ENCODE measurements at places on chromosomes 6 and 20. TPM values are rescaled to one million over a fixed set of nuclear protein-coding genes. Genes with fewer than 3 reads are reported as not detected.

GRCh38 chr20:53625311-53626129 lies 31.9 kb upstream of the ZNF217 start:
- H3K27me3 ChIP-seq, result no peaks in the 10 kb centered on the region
- H3K4me1 ChIP-seq, result peaks cover 22% of the 10 kb centered on the region
- no peaks in the 10 kb centered on the region for H3K36me3 ChIP-seq
- no peak overlapping the region for H3K4me3 ChIP-seq
- no peak overlapping the region for H3K27ac ChIP-seq

- no peaks in the 10 kb centered on the region for H3K36me3 ChIP-seq
- H3K4me1 ChIP-seq, result peaks cover 10% of the 10 kb centered on the region
- H3K4me3 ChIP-seq, result peak overlapping the region; percentile 65
- no peaks in the 10 kb centered on the region for H3K27me3 ChIP-seq
- H3K27ac ChIP-seq, result no peak overlapping the region
- no peak for DNase-seq
These were observed 1.6 kb upstream of the OGFRL1 start for GRCh38 chr6:71287038-71287437.

DNA sequence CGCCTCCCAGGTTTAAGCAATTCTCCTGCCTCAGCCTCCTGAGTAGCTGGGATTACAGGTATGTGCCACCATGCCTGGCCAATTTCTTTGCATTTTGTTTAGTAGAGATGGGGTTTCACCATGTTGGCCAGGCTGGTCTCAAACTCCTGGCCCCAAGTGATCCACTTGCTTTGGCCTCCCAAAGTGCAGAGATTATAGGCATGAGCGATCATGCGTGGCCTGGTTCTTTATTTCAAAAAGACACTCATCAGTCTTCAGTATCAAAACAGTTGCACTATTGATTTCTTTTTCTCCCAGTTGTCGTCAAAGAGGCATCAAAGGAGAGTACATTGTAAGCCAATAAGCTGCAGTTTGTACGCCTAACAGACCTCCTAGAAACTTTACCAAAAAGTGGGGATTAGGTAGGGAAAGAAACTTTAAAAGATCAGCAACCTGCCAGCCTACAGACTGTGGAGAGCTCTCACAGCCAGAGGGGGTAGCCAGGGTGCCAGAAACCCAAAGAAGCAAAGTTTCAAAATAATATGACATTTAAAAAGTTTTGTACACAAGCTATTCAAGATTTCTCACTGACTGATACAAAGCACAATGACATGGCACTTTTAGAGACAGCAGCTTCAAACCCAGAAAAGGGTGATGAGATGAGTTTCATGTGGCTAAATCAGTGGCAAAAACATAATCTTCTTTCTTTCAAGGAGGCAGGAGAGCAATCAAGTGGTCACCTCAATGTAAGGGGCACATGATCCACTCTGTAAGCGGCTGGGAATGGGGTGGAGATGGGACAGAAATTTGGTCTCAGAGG lies 83.0 kb upstream of the RALY start:
- no peak for DNase-seq
- H3K36me3 ChIP-seq, result no peaks in the 10 kb centered on the region
- H3K27ac ChIP-seq, result no peak overlapping the region
- H3K4me1 ChIP-seq, result peaks cover 23% of the 10 kb centered on the region
- no peaks in the 10 kb centered on the region for H3K27me3 ChIP-seq

GRCh38 chr6:137954253-137954652 lies 87.2 kb downstream of the TNFAIP3 start:
- no peak overlapping the region for H3K27ac ChIP-seq
- H3K4me3 ChIP-seq, result no peak overlapping the region
- no peak for DNase-seq
- no peaks in the 10 kb centered on the region for H3K27me3 ChIP-seq
- peaks cover 3% of the 10 kb centered on the region for H3K4me1 ChIP-seq

- H3K27me3 ChIP-seq, result no peaks in the 10 kb centered on the region
- no peaks in the 10 kb centered on the region for H3K4me1 ChIP-seq
- no peak overlapping the region for H3K4me3 ChIP-seq
These were observed 670.5 kb upstream of the IMPG1 start for GRCh38 chr6:76742919-76743318.

DNA sequence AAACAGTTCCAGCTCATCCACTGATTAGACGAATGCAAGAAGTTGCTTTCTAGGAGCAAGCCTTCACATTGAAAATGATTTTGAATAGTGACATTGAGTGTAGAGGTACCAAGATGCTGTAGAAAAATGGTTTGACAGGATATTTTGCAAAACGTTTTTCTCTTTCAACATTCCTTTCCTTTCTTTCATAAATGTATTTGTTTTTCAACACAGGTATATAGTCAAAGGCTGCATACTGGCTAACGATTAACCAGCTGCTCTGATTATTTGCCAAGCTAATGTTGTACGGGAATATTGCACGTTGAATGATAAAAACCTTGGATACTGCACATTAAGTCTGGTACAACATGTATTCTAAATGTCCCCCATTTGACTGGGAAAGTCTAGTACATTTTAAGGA lies 78.8 kb upstream of the TENT5A start:
- H3K27me3 ChIP-seq, result no peaks in the 10 kb centered on the region
- H3K4me3 ChIP-seq, result no peak overlapping the region
- no peak overlapping the region for H3K27ac ChIP-seq
- no peaks in the 10 kb centered on the region for H3K36me3 ChIP-seq

- no peaks in the 10 kb centered on the region for H3K4me1 ChIP-seq
- H3K27me3 ChIP-seq, result no peaks in the 10 kb centered on the region
- no peak overlapping the region for H3K27ac ChIP-seq
These were observed 43.0 kb downstream of the CFAP61 start for GRCh38 chr20:20095114-20095872.

DNA sequence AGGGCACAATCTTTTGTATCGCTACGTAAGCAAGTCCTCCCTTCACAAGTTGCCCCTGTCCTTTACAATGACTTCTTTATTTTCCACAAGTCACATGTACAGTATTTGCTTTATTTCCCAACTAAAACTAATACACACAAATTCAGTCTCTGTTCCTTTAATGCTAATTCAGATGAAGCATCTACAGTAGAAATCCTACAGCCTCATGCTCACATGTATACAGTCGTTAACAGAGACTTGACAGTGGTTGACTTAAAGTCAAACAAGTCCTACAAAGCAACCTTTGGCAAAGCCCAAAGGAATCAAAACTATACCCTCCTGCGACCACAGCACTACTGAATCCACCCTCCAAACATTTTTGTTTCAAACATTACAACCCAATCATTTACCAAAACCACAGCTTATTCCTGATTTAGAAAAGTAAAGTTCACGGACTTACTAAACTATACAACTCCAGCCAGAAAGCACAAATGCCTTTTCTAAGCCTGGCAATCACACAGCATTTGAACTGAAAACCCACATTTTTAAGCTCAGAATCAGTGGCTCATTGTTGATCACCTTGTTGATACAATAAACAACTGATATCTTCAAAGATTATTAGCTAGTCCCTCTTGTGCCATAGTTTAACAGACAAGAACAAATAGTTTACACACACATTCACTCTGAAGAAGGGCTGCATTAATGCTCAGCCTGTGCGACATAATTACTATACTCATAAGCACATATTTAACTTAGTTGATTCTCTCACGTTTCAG lies 70.9 kb upstream of the NHSL1 start:
- no peak overlapping the region for H3K4me3 ChIP-seq
- H3K27ac ChIP-seq, result no peak overlapping the region
- H3K36me3 ChIP-seq, result no peaks in the 10 kb centered on the region
- DNase-seq, result no peak
- H3K27me3 ChIP-seq, result no peaks in the 10 kb centered on the region

DNA sequence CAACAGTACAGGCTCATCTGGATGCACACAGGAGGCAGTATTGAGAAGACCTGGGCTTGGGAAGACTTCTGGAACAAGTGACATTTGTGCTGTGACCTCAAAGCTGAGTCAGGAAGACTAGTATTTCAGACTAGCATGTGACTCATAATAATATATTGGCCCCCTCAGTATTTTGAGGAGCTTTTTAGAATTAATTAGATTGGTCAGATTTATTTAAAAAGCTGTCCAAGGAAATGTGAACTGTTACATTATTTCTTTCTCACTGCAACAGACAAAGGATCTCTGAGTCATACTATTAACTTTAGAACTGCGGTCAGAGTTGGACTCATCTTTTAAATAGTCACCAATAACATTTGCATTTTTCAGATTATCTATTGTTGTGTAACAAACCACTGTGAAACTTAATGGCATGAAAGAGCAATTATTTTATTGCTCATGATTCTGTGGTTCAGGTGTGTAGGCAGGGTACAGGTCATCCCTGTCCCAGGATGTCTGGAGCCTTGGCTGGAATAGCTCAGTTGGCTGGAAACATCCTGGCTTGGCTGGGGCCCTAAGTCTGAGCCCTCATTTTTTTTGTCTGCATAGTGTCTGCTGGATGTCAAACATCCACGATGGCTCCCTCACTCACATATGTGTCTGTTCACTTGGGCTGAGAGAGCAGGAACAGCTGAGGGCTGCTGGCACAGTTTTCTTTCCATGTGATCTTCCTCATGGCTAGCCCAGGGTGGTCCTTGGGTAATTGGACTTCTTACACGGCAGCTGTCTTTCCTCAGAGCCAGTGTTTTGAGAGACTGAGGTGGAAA lies 46.9 kb downstream of the MAP3K4 start:
- no peak overlapping the region for H3K4me3 ChIP-seq
- peaks cover 8% of the 10 kb centered on the region for H3K4me1 ChIP-seq
- DNase-seq, result peak; percentile 79
- H3K36me3 ChIP-seq, result peaks cover 14% of the 10 kb centered on the region
- no peaks in the 10 kb centered on the region for H3K27me3 ChIP-seq
- peak overlapping the region; percentile 53 for H3K27ac ChIP-seq

- DNase-seq, result no peak
- H3K27me3 ChIP-seq, result 0 out of 2 replicates have a peak, but pooled peaks cover 3% of the 10 kb centered on the region
- H3K36me3 ChIP-seq, result no peaks in the 10 kb centered on the region
- H3K27ac ChIP-seq, result no peak overlapping the region
- no peak overlapping the region for H3K4me3 ChIP-seq
- H3K4me1 ChIP-seq, result no peaks in the 10 kb centered on the region
These were observed 30.0 kb downstream of the SLC22A16 start for GRCh38 chr6:110446405-110446804.

- H3K27ac ChIP-seq, result peak overlapping the region; percentile 90
- no peaks in the 10 kb centered on the region for H3K27me3 ChIP-seq
- H3K36me3 ChIP-seq, result no peaks in the 10 kb centered on the region
- peak; percentile 58 for DNase-seq
These were observed 113.7 kb downstream of the CLIC5 start for GRCh38 chr6:45901767-45902650.

DNA sequence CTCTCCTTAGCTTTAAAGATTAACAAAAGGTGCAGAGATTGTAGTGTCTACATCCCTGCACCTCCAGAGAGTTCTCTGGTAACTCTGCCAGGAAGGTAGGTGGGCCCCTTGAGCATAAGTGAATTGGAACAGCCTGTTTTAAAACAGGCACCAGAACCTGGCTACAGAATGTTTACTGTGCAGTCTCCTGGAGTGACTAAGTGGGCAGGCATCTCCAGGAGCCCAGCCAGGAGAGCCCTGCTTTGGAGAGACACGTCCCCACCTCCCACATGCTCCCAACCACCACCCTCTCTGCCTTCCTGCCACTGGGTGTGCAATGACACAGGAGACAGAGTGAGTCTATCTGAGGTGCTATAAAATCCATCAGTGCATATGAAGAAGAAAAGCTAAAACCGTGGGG lies 110.3 kb upstream of the EYA4 start:
- H3K4me1 ChIP-seq, result peaks cover 25% of the 10 kb centered on the region
- no peaks in the 10 kb centered on the region for H3K27me3 ChIP-seq
- peak; percentile 49 for DNase-seq
- H3K27ac ChIP-seq, result peak overlapping the region; percentile 85

- no peak for DNase-seq
- no peaks in the 10 kb centered on the region for H3K4me1 ChIP-seq
- H3K27me3 ChIP-seq, result no peaks in the 10 kb centered on the region
- no peak overlapping the region for H3K27ac ChIP-seq
- H3K4me3 ChIP-seq, result no peak overlapping the region
- no peaks in the 10 kb centered on the region for H3K36me3 ChIP-seq
These were observed 150.8 kb upstream of the PMEPA1 start for GRCh38 chr20:57860576-57860975.

- H3K27me3 ChIP-seq, result no peaks in the 10 kb centered on the region
- peak; percentile 19 for DNase-seq
- H3K4me1 ChIP-seq, result peaks cover 10% of the 10 kb centered on the region
- H3K4me3 ChIP-seq, result no peak overlapping the region
- no peak overlapping the region for H3K27ac ChIP-seq
- H3K36me3 ChIP-seq, result no peaks in the 10 kb centered on the region
These were observed 265.0 kb upstream of the MARCKS start for GRCh38 chr6:113591896-113592827.

GRCh38 chr6:161635975-161636374 lies 362.1 kb upstream of the AGPAT4 start:
- peak; percentile 26 for DNase-seq
- H3K27me3 ChIP-seq, result no peaks in the 10 kb centered on the region
- H3K36me3 ChIP-seq, result no peaks in the 10 kb centered on the region
- H3K4me1 ChIP-seq, result peaks cover 14% of the 10 kb centered on the region

DNA sequence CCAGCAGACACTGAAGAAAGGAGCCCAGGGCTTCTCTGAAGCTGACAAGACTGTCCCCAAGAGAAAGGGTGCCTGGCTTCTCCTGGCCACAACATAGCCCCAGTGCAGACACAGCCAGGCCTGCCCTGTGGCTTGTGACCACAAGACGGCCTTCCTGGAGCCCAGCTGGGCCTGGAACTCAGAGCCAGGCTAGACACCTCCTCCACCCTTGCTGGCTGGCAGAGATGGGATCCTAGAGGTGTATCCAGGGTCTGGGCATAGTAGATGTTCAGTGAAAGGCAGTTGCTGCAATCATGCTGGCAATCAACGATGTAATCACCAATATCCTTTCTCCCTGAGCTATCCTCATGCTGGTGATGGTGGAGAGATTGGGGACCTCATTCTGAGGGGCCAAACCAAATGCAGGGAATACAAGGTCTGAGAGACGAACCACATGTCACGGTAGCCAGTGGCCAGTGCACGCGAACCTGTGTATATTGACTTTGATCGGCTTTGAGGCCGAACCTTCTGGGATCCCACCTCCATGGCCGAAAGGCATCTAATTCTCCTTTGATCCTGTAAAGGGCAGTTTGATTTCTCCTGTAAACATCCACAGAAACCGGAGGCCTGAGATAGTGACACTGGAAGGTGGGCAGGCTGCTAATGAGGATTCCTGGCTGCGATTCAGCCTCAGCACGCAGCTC lies 115.2 kb downstream of the PSMB1 start:
- peak overlapping the region; percentile 26 for H3K4me3 ChIP-seq
- peak overlapping the region; percentile 62 for H3K27ac ChIP-seq
- H3K36me3 ChIP-seq, result no peaks in the 10 kb centered on the region
- peaks cover 35% of the 10 kb centered on the region for H3K4me1 ChIP-seq
- no peaks in the 10 kb centered on the region for H3K27me3 ChIP-seq

CENPW gene
- 46.0 TPM for total RNA-seq

NR2E1 gene
- 0.13 TPM for total RNA-seq

FOXQ1 gene
- total RNA-seq, result not detected

LRFN2 gene
- total RNA-seq, result not detected
